A549 treated with RU486 at 1 μM for 4 hours (cell line): ENCODE measurements at places on chromosomes 6 and 20. TPM values are rescaled to one million over a fixed set of nuclear protein-coding genes. Genes with fewer than 3 reads are reported as not detected.

Gene PRL
- not detected in 5 replicates for total RNA-seq

Gene FAM83B
- 0.06 to 0.13 TPM (median 0.09 TPM) in 5 replicates for total RNA-seq

Gene GJA10
- total RNA-seq, result not detected in 5 replicates

Gene MCHR2
- not detected in 5 replicates for total RNA-seq

Gene CDH26
- total RNA-seq, result 0.10 to 0.53 TPM (median 0.23 TPM) in 4 of 5 replicates, not detected in the other

Gene ADAM33
- total RNA-seq, result 0.06 TPM in 1 of 5 replicates, not detected in the others

Gene GPR6
- total RNA-seq, result not detected in 5 replicates

Gene GPLD1
- total RNA-seq, result 1.1 to 1.3 TPM (median 1.1 TPM) in 5 replicates

Gene CALHM4
- not detected in 5 replicates for total RNA-seq

Gene TXLNB
- total RNA-seq, result not detected in 5 replicates

Gene SIRPA
- total RNA-seq, result 25.2 to 32.2 TPM (median 27.7 TPM) in 5 replicates

Gene ARID1B
- total RNA-seq, result 12.5 to 15.7 TPM (median 15.0 TPM) in 5 replicates
